ENCODE measurements at places on chromosomes 1 and 21.
A peak's percentile ranks its signal among the peaks of the same experiment; 100 is the strongest.

- no peak for DNase-seq
Measured at GRCh38 chr1:70044832-70045231, 160.5 kb downstream of the LRRC40 start.

GRCh38 chr1:150881331-150882070, 5.1 kb upstream of the ARNT start:
- DNase-seq = no peak

DNA sequence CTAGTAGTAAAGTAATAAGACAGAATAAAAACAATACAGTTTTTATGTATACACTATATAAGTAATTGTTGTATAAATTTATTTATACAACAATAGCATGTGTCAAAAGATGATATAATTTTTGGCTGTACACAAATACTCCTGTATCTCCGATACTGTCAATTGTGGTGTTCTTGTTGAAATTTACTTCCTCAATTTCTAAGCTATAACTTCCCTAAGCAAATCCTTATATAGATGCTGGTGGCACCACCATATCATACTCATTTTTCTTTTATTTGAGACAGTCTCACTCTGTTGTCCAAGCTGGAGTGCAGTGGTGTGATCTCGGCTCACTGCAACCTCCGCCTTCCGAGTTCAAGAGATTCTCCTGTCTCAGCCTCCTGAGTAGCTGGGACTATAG, 141.0 kb upstream of the HP1BP3 start:
- no peak for DNase-seq

DNA sequence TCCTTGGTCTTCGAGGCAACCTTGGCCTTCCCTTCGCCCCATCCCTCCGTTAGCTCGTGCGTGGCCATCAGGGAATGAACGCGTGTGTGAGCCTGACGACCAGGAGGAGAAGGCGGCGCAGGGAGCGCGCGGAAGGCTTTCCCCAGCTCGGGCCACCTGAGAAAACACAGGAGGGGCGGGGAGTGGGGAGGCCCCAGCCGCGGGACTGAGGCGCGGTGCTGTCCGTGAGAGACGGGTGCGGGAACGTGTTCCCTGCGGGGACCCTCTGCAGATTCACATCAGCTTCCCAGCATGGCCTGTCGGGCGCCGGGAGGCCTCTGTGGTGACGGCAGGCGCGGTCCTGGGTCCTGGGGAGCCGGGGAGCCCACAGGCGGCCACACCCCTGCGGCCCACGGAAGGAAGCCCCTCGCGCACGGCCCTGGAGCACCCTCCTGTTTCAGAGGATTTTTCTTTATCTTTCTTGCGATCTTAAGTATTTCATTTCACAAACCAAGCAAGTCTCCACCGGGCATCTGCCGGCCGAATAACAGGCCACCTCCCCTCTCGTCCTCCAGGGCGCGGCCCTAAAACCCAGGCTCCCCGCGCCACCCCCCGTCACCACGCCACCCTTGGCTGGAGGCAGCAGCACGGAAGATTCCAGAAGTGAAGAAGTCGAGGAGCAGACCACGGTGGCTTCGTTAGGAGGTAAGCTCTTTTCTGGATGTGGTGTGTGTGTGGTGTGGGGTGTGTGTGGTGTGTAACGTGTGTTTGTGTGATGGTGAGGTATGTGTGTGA, 66.3 kb downstream of the SLC19A1 start:
- no peak for DNase-seq

- no peak for DNase-seq
Measured at GRCh38 chr1:181655756-181656155, 172.4 kb downstream of the CACNA1E start.

DNA sequence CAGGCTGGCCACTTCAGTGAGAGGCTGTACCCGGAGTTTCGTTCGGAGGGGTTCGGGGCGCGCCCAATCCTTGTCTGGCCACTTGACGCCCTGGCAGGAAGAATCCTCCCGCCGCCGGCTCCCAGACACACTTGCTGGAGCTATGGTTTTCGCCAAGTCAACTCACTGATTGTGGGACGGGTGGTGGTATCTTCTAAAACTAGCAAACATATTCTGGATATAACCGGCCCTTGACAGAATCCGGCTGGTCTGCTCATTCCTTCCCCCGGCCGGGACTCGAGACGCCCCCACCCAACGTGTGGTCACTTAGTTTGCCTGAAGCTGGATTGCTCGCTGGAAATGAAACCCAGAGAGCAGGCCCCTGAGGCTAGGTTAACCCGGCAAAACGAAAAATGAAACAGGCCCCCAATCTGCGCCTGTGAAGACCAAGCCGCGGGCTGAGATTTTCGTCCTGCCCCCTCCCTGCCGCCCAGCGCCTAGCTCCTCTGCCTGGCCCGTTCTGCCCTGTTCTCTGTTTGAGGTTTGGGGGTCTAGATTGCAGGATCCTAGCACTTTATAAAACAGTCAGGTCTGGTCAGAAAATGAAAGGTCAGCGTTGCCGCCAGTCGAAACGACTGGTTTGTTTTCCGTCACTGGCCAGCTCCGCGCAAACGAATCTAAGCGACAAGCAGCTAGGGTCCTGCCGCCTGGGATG, 4.6 kb downstream of the GFI1 start:
- DNase-seq = no peak

DNA sequence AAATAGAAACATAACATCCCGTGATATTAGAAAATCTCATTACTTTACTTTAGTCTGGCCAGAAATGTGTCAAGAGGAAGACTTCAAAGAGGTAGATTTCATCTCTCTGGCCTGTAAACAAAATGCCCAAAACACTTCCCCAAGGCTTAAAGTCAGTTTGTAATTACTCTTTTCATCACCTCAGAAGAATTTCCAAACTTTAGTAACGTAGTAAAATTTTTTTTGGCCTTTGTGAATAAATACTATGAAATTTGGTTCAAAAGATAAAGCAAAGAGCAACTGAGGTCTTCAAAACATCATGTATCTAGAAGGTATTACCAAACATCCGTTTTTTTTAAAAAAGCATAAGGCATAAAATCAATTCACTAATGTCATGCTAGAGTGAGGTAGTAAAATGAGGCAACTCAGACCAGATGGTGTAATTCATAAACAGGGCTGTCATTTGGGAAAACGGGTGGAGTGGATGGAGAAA, 51.4 kb downstream of the LEPR start:
- no peak for DNase-seq

DNA sequence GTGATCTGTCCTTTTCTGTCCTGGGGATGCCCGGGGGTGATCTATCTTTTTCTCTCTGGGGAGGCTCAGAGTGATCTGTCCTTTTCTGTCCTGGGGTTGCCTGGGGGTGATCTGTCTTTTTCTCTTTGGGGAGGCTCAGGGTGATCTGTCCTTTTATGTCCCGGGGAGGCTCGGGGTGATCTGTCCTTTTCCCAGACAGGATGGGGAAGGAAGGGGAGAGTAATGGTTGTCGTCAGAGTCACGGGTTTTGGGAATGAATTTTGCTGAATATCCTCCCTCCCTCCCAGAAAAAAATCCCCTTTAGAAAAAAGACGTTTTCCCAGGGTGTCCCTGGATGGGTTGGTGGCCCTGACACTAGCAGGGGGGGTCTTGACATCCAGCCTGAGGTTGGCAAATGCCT, 91.5 kb downstream of the ARHGEF10L start:
- no peak for DNase-seq

- DNase-seq = no peak
Measured at GRCh38 chr1:11746092-11746491, 10.2 kb downstream of the AGTRAP start.

GRCh38 chr1:185239861-185240260, 77.2 kb downstream of the IVNS1ABP start:
- no peak for DNase-seq

DNA sequence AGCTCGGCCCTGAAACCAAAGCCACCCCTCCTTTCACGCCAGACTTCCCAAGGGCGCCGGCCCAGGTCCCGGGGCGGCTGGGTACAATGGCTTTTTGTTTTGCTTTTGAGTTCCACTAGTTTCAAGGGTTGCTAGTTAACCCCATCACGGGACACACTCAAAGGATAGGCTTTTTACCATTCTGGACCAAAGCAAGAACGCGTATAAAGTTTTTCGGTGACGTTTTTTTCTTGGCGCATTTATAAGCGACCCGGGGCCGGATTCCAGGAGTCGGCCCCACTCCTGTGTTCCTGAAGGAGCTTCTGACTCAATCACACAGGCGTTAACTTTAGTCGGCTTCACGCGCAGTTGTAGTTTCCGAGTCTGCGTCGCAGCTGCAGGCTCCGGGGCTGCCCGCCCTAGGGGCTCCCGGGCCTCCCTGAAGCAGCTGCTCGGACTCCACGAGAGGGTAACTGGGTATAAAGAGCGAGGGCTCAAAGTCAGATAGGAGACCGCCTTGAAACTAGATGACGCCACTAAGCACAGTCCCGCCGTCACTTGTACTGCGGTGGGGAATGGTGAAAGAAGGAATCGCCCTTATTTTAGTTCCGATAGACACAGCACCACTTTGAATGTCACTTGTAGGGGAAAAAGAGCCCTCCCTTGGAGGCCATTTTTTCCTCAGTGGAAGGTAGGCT, 707 bp upstream of the KLHL21 start:
- DNase-seq = peak; percentile 89

DNA sequence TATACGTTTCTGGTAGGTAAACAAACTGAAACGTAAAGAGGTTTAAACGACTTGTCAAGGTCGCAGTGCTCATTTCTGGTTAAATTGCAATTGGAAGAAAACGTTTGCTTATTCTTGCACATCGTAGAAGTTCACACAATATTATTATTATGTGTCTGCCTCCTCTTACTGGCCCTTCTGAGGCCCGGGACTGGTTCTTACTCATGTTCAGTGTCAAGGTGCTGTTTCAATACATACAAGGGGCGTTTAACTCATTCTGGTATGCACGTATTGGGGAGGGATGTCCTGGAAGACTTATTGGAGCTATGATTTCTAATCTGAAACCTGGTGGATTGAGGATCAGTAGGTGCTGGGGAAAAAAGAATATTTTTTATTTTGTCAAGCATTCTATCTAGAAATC, 932 bp downstream of the RPF1 start:
- DNase-seq = no peak

DNA sequence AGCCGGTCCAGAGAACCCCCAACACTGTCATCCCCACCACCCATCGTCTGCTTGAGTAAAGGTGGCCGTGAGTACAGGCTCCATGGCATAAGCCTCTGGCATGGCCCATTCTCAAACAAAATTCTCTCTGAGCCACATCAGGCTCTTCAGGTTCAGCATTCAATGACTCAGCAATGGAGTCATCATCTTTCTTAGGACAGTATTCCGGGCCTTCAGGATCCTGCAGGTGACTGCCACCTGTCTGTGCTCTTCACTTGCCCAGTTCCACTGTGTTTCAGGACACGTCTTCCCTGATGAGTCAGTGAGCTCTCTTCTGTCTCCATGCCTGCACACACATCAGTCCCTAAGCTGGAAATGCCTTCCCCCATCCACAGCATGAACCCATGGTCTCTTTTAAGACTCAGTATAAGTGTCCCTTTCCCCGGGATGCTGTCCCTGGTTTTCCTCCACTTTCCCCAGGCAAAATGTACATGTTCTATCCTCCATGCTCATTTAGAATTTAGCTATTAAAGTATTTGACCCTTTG, 81.1 kb upstream of the FGGY start:
- no peak for DNase-seq

DNA sequence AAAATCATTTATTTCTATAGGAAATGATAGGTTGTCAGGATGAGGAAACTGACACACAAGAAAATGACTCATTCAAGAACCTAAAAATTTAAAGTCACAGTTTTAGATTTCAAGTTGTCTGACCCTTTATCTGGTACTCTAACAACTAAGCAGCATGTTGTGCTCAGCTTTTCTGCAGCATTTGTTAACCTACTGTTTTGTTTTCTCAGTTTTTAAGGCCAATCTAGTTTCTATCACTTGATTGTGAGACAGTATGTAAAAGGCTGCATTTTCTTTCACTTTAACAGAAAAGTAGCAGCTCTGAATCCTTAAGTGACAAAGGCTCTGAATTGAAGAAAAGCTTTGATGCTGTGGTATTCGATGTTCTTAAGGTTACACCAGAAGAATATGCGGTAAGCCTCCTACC, 59.1 kb downstream of the RALGPS2 start:
- DNase-seq = no peak

DNA sequence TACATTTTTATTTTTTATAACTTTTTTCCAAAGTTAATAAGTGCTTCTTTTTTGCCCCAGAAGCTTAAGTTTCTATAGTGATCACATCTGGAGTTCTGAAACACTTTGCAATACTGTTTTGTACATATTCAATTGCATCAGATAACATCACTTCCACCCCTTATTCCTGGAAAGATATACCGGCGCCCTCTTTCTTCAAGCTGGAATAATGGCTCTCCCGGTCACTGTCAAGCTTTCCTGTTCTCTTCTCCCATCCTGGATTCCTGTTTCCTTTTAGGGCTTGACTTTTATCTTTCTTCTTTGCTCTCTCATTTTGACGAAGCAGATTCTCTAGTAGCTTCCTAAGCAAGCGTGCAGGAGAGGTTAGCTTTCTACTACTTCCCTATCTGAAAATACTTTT, 1866.8 kb downstream of the MRPL39 start:
- DNase-seq = no peak

DNA sequence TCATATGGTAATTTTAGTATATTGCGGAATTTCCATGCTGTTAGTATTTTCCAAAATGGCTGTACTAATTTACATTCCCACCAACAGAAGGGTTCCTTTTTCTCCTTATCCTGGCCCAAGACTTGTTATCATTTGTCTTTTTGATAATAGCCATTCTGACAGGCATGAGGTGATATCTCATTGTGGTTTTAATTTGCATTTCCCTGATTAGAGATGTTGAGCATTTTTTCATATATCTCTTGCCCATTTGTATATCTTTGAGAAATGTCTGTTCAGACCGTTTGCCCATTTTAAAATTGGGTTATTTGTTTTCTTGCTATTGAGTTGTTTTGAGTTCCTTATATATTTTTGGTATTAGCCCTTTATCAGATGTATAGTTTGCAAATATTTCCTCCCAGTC, 14.0 kb downstream of the CAPZA1 start:
- no peak for DNase-seq

DNA sequence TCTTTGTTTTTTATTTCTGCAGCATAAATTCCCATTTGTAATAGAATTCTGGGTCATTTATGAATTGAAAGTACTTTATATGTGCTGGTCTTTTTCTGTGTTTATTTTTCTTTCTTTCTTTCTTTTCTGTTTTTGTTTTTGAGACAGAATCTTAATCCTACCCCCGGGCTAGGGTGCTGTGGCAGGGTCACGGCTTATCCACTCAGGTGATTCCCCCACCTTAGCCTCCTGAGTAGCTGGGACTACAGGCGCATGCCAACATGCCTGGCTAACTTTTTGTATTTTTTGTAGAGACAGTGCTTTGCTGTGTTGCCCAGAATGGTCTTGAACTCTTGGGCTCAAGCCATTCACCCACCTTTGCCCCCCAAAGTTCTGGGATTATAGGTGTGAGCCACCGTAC, 18.7 kb downstream of the RAP1A start:
- DNase-seq = no peak
